ENCODE measurements at places on chromosomes 11 and 22.

DNA sequence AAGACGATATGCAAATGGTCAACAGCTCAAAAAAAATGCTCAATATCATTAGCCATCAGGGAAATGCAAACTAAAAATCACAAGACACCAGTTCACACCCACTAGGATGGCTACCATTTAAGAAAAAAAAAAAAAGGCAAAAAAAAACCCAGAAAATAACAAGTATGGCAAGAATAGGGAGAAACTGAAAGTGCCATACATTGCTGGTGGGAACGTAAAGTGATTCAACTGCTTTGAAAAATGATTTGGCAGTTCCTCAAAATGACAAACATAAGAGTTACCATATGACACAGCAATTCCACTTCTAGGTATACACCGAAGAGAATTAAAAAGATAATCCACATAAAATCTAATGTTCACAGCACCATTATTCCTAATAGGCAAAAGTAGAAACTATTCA lies 47.5 kb downstream of the PICALM start:
- DNase-seq: no peak

DNA sequence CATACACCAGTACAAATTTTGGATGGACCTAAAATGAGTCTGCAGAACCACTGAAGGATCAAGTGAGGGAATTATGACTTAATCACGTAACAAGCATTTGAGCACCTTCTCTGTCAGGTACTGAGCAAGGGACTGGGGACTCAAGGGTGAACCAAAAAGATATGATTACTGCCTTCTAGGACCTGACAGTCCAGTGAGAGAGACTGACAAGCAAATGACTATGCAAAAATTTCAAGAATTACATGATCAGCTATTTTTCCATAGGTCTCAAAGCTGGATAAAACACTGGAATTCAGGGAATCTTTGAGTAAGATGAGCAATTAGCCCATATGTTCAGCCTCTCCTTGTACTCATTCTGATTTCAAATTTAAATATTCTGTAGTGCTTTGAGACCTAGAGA lies 5.2 kb upstream of the STT3A start:
- no peak for DNase-seq

- DNase-seq: peak; percentile 48
These were observed 2.0 kb downstream of the TENM4 start for GRCh38 chr11:79438631-79439409.

DNA sequence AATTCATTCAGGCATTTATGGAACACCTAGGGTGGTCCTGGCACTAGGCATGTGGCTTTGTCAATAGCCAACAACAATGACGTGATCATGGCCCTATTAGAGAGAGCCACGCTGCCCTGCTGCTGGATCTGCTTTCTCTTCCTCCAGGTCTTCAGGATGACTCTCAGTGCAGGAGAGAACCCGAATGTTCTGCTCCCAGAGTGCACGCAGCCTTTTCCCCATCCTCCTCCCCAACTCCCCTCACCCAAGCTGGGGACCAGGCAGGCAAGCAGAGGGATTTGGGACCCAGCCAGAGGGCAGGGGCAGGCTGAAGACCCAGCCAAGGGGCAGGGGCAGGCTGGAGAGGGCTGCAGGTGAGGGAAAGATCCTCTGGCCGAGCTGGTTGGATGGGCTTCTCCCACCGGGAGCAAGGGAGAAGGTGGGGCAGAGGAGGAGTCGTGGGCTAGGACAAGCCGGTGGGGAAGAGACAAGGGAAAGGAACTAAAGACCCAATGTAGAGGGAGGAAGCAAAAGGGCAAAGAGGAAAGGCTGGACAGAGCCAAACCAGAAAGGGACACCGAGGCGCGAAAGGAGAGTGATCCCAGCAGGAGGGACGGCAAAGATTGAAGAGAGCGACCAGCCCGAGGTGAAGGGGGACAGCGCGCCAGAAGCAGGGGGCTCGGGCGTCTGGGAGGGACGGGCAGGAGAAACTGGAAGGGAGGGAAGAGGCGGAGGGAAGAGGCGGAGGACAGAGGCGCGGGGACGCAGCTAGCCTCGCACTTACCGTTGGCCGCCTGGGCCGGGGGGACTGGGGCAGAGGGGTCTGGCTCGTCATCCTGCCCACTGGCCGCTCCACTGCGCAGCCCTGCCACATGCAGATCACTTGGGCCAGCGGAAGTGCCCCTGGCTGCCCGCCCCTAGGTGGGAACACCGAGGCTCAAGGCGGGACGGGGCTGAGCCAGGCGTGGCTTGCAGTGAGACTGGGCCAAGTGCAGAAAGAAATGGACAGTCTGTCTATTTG lies at the start of gene KCTD14:
KCTD14 (minus strand) TSS at position 880 of the 1,000 bp plus-strand sequence; CDS start at position 853, 27 bp downstream.
- DNase-seq: peak; percentile 72

DNA sequence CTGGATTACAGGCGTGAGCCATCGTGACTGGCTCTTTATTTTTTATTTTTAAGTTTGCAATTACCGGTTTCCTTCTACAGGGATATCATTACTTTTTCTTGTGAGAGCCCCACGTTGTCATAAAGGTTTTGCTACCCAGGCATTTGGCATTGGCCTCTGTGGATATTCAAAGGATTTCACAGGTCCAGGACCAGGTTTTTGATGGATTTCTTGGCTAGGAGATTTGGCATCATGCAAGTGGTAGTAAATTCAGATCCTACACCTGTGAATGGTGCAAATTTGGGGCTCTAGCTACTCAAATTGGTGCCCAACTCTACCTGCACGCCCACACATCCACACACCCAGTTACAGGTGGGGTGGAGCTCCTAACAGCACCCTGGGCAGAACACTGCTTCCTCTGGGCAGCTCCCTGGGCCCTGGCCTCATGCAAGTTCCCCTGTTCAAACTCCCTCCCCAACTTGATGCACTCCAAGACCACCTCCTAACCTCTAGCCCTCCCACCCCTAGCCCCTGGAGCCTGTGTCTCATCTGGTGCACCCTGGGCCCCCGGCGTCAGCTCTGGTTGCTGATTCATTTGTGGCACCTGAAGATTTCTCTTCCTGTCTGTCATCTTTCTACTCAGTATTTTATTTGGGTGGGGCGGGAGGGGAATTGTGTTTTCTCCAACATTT lies 9.3 kb upstream of the MRGPRD start:
- no peak for DNase-seq

GRCh38 chr22:31776231-31776630 lies 22.4 kb downstream of the DEPDC5 start:
- no peak for DNase-seq

GRCh38 chr11:70782401-70782913 lies 384.1 kb downstream of the CTTN start:
- DNase-seq: no peak

- DNase-seq: no peak
These were observed 77.0 kb downstream of the RPL27A start for GRCh38 chr11:8759634-8760033.

DNA sequence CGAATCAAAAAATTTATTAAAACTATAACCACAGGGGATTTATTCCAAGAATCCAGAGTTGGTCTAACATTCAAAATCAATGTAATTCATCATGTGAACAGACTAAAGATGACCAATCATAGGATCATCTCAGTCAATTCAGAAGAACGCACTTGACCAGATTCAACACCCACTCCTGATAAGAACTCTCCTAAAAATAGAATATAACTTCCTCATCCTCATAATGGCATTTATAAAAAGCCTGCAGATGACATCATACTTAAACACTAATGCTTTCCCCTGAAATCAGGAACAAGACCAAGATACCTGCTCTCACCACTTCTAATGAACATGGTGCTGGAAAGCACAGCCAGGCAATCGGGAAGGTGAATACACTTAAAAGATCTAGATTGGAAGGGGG lies 10.5 kb upstream of the MUC2 start:
- no peak for DNase-seq

DNA sequence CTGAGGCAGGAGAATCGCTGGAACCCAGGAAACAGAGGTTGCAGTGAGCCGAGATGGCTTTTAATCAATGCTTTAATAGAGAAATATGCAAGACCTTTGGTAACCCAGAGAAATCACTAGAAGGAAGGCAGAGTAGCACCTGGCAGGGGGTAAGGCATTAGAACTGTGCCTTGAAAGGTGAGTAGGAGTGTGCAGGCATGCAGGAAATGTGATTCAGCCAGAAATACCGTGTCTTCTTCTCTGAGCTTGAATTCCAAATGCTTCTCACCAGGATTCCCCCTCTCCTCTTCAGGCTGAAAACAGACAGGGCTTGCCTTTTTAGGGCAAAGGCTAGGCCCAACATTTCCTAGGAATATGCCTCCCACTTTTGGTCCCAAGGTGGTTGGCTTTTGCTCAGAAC lies 51.0 kb downstream of the OR4D9 start:
- no peak for DNase-seq

- DNase-seq: no peak
These were observed 4.8 kb downstream of the BEST1 start for GRCh38 chr11:61954851-61955421.

- peak; percentile 27 for DNase-seq
These were observed 10.5 kb downstream of the AASDHPPT start for GRCh38 chr11:106087815-106088435.
